Cortex of kidney (tissue), 1 donor: ENCODE measurements at places on chromosomes 7 and 10.

DNA sequence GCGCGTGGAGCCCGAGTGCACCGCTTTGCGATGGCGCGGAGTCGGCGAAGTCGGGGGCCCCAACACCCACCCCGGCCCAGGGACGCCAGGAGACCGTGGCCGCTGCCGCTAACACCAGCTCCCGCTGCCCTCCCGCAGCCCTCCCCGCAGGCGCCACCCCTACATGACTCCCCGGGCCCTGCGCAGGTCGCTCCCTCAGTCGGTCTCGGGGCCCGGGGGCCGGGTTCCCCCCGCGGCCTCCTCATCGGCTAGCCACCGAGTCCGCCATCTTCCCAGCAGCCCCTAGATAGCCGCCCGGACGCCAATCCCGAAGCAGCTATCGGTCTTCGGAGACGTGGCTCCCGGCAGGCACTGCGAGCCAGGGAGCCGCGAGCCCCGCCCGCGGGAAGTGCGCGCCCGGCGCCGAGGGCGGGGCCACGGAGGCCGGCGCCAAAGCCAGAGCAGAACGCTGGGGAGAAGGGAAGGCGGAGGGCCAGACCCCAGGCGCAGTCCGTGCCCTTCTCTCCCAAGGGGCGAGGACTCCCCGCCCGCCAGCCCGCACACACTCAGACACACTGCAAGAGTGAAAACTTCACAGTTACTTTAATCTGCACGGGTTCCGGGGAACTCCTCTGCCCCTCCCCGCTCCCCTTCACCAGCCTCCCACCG lies at the start of gene FASTK:
FASTK (minus strand) TSS at position 288 of the 648 bp plus-strand sequence; CDS start at position 245, 43 bp downstream.
- no peak for DNase-seq

DNA sequence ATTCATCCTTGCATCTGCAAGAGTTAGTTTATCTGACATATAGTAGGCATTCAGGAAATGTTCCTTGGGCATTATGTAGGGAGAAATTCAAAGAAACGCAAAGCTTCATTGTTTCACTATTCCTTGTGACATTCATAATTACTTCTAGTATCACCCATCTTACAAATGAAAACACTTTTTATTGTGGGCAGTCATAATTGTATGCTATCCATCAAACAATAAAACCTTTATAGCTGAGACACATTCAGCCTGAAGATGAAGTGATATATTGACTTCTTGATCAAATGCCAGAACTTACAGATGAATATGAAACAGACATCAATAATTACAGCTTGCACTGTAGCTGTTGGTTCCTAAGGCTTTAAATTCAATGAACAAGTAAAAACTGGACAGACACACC lies 36.4 kb downstream of the FAM204A start:
- no peak for DNase-seq

DNA sequence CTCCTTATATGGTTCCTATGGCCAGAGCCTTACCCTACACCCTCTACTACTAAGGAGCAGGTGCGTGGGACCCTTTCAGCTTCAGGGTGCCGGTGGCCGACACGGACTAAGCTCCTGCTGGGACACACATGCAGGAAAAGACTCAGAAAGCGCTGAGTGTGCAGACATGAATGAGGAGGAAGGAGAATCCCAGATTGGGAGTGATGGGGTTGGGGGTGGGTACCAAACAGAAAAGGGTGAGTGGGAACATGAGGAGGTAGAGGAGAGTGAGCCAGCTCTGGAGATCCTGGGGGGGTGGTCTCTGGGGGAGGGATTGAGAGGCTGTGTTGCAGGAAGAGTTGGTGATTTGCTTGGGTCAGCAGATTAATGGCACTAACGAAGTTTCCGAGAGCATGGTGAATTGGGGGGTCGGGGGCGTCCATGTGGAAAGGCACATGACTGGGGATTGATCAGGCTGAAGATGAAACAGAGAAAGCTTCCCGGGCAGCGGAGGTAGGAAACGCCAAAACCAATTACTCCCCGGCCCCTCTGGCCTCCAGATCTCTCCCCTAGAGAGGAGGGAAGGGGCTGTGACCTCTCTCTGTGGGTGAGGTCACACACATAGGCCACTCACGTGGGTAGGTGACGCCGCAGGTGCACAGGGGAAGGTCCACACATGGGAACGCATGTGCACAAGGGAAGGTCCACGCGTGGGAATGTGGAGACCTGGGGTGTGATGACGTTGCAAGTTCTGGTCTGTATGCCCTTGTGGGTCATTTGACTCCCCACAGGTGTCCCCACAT lies 37.9 kb upstream of the SLF2 start:
- DNase-seq, result no peak

- no peak for DNase-seq
Observed at GRCh38 chr10:96235326-96236089, 35.9 kb downstream of the BLNK start.

GRCh38 chr10:18203471-18203870 lies 63.2 kb downstream of the CACNB2 start:
- DNase-seq, result no peak
